Central memory CD4-positive, alpha-beta T cell (primary cell): ENCODE measurements at places on chromosomes 5 and 9.
A peak's percentile ranks its signal among the peaks of the same experiment; 100 is the strongest.

DNA sequence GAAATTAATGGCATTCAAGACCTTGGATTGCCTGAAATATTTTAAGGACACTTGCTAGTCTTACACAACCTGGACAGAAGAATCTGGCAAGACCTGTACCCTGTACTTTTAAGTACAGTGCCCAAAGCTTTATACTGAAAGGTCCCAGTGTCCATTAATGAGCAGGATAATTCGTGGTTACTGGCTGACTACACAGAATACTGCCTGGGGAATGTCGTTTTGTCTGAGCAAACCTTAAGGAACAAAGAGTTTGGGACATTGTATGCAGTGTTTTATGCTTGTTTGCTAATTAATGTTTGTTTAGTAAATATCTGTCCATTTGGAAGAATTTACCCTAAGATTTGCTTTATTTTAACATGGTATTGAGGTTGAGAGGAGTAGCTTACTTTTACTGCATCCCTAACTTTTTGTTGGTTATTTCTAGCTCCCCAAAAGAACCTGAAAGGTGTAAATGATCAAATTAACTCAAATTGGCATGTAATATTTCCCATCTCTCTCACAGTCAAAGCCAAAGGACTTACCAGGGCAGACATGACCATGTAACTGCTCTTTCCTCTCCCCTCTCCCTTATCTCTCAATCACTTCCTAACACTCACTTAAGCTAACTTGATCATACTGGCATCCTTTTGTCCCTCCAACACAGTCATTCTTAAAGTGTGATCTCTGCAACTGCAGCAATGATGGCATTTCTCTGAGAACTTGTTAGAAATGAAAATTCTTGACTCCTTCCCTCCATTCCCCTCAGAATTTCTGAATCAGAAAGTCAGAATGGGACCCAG is 15.7 kb downstream of the RANBP3L start:
- DNase-seq: no peak

GRCh38 chr9:21030389-21031035 is 928 bp downstream of the HACD4 start:
- DNase-seq: peak; percentile 24

DNA sequence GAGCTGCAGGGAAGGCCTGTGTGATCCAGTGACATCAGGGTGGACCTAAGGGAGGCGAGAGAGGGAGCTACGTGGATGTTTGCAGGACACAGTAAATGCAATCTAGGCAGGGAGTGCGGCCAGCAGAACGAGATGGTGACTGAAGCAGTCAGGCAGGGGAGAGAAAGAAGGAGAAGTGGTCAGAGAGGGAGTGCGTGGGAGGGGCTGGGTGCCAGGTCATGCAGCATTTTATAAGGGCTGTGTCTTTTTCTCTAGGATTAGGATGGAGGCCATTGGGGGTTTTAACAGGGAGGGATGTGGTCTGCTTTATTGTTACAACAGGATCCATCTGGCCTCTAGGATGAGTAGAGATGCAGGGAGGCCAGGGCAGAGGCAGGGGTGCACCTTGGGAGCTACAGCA is 80.4 kb downstream of the DCP2 start:
- DNase-seq: no peak

DNA sequence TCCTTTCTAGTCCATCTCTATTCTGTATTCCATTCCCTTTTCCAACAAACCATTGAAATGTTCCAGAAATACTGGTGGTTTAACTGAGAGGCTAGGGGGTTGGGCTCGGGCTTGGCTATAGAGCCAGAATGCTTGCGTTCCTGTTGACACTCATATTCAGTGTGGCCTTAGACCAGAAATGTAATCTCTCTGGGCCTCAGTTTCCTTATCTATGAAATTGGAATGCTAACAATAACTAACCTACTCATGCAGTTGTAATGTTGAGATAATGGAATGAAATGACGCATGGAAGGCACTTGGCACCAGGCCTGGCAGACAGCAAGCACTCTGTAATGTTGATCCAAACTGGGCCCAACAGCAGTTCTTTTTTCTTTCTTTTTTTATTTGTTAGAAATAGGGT is 26.8 kb downstream of the JADE2 start:
- DNase-seq: no peak

DNA sequence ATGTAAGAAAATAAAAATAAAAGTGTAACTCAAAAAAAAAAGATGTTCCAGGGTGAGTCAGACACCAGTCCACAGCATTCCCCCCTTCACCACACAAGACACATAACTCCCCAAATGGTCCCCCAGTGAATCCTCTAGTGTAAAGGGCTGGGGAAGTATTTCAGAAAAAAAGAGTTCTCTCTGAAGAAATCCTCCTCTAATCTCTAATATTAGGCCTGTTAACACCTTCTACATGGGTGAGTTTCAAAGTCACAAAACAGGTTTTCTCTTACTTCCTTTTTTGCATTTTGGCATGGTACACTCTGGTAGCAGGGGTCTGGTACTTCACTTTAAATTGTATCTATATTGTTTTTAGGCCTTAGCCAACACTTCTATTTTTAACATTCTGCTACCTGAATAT is 28.2 kb downstream of the RNF145 start:
- DNase-seq: no peak

GRCh38 chr9:133737774-133738639 is at the start of gene SARDH:
TSS of gene SARDH (minus strand) at chr9:133738352. CDS start at chr9:133734173, 4,179 bp downstream.
- no peak for DNase-seq

DNA sequence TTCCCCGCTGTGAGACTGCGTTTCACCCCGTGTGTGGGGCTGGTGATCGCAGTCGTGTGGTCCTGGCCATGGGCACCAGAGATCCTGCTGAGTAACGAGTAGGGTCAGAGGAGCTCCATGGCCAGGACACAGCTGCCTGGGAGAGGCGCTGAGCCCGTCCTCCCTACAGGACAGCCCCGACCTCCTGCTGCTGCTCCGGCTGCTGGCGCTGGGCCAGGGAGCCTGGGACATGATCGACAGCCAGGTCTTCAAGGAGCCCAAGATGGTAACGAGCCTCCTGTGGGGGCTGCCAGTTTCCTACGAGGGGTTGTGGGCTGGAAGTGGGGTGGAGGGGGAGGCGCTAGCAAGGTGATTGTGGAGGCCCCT is 11.0 kb downstream of the NELFB start:
- no peak for DNase-seq

DNA sequence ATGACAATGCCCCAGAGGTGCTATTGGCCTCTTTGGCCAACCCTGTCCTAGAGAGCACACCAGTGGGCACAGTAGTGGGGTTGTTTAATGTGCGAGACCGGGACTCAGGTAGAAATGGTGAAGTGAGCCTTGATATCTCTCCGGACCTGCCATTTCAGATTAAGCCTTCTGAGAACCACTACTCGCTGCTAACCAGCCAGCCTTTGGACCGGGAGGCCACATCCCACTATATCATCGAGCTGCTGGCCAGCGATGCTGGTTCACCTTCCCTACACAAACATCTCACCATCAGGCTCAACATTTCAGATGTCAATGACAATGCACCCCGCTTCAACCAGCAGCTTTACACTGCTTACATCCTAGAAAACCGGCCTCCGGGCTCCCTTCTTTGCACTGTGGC is 1.4 kb downstream of the PCDHGC5 start:
- DNase-seq: no peak

DNA sequence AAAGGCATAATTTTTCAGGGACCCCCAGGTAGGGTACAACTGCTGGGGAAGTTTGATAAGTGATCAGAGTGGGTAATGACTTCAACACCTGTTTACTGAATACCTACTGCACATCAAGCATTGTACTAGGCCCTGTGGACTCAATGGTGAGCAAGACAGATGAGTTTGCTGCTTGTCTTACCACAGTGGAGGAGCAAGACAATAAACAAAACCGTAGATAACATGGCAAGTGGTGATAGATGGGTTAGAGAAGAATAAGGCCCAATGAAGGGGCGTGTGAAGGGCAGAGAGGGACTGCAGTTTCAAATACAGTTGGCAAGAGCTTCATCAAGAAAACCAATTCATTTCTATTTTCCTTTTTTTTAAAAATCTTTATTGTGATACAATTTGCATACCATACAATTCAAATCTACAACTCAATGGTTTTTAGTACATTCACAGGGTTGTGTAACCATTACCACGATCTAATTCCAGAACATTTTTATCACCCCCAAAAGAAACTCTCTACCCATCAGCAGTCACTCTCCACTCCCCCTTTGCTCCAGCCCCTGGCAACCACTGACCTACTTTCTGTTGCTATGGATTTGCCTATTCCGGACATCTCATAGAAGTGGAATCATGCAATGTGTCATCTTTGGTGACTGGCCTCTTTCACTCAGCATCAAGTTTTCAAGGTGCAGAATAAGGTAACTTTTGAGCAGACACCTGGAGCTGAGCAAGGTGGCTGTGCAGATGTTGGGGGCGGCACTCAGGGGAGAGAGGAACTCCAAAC is 31.9 kb upstream of the HAND1 start:
- no peak for DNase-seq

- DNase-seq: no peak
Observed at GRCh38 chr9:27183131-27183530, 74.1 kb downstream of the TEK start.

GRCh38 chr9:89815061-89815902 is 210.5 kb downstream of the GADD45G start:
- no peak for DNase-seq

DNA sequence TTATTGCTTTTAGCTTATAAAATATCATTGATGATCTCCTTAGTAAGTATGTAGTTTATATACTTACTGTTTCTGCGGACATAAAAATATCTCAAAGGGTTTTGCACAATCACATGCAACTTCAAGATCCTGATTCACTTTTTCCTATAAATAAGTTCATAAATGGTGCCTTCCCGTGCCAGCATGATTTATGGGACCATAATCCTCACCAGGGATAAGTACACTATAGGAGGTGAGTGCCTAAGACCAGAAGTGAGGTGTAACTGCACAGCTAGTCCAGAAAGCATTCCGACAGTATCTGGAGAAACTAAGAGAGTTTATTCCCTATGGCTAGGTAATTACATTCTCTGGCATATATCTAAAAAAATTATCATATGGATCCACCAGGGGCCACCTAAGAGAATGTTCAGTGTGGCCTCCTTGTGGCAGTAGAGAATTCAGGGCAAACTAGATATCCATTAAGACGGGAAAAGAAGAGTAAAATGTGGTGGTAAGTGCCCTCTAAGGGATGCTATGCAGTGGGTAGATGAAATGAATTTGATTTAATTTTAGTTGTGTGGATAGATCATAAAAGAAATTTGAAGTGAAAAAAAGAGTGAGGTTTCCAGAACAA is 402.5 kb upstream of the SLC24A2 start:
- no peak for DNase-seq

DNA sequence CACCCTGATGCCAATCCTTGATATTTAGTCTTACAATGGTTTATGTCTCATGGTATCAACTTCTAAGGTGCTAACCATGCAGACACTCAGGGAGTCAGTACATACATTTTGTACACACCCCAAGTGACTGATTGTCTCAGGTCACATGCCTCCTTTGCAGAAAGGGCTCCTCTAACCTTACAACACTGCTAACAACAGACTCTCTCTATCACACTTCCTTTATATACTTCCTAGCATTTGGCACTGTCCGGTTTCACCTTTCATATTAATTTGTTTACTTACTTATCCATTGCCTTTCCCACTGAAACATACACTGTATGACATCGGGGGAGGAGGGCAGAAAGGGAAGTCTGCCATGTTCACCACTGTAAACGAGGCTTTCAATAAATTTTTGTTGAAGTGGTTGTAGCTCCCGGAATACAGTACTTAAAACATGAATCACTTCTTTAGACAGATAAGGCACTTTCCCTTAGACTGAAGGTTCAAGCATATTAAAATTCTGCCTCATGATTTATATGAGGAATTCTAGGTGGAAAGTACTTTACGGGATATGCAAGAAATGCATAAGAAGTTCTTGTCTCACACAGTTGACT is 20.6 kb downstream of the EMB start:
- DNase-seq: no peak

- no peak for DNase-seq
Observed at GRCh38 chr5:1016036-1016435, 7.4 kb downstream of the NKD2 start.

GRCh38 chr9:137444106-137444790 is 3.1 kb upstream of the ENTPD8 start:
- DNase-seq: no peak

DNA sequence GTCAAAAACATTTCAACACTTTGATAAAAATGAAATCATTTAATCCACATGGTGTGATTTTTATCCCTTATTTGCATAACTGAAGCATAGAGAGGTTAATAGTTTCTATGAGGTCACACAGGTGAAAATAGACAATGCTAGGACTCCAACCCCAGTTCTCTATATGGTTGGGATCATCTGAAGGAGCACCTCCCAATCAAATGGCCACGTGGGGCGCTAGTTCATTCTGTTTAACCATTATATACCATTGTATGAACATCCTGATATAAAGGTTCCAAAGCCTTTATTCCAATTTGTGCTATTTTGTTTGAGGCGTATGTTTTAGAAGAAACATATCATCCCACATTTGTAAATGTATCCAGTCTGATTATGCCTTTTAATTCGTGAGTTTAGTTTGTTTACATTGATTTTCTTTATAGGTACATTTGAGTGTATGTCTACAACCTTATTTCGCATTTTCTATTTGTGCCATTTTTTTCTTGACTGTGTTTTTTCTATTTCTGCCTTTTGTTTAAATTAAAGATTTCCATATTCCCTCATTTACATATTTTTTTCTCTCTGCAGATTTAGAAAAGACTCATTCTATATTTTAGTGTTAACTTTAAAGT is 1092.0 kb downstream of the MAT2B start:
- DNase-seq: no peak

GRCh38 chr5:171478946-171479775 is 59.7 kb downstream of the FGF18 start:
- no peak for DNase-seq

- no peak for DNase-seq
Observed at GRCh38 chr5:13316176-13316575, 628.3 kb downstream of the DNAH5 start.

- DNase-seq: no peak
Observed at GRCh38 chr9:13179257-13179656, 100.2 kb downstream of the MPDZ start.

- peak; percentile 77 for DNase-seq
Observed at GRCh38 chr5:176541338-176542134, 4.3 kb upstream of the RNF44 start.

- no peak for DNase-seq
Observed at GRCh38 chr9:112046181-112046580, 128.9 kb downstream of the SUSD1 start.

GRCh38 chr5:176570044-176570443 is 20.9 kb downstream of the CDHR2 start:
- DNase-seq: no peak

DNA sequence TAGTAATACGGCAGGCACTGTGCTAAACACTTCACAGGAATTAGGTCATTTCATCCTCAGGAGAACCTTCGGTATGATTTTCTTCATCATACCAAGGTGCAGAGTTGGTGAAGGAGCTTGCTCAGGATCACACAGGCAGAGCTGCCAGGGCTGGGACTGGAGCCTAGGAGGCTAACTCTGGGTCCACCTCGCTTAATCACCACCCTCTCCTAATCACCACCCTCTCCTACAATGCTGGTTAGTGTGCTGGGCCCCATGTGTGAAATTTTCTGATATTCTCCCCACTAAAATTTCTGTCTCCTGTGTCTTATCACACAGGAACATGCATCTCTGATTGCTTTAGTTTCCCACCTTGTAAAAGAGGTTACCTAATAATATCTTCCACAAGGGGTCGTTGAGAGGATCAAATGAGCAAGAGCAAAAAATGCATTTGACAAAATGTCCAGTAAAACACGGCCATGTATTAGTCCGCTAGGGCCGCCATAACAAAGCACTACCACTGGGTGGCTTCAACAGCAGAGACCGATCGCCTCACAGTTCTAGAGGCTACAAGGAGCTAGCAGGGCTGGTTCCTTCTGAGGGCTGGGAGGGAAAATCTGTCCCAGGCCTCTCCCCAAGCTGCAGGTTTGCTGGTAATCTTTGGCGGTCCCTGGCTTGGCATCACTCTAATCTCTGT is 128.2 kb upstream of the NFIB start:
- DNase-seq: no peak

- DNase-seq: no peak
Observed at GRCh38 chr9:108897324-108898096, 35.4 kb downstream of the ACTL7A start.
